Stimulated activated CD4-positive, alpha-beta T cell treated with anti-CD3 and anti-CD28 coated beads, TNF-alpha, amount 100 ng/mL, for 48 hours (primary cell): ENCODE measurements at places on chromosomes 1 and 21.

- no peak for DNase-seq
Observed at GRCh38 chr1:85062425-85063026, 14.2 kb upstream of the MCOLN3 start.

- no peak for DNase-seq
Observed at GRCh38 chr1:204834336-204834735, 36.3 kb upstream of the NFASC start.

DNA sequence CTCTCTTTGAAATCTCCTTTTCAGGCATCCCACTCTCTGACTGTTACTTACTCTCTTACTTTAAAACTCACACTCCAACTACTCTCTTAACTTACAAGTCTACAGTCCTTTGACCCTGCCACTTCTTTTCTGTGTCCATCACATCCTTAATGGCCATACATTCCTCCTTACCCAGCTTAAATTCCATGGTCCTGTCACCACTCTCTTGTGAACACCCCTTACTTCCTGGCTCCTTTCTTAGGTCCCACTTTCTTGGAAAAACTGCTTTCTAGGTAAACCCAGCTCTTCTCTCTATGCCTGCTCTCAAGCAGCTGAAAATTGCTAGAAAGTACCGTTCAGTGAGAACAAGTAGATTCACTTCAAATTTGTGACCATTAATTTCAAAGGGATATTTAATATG is 109.1 kb downstream of the OLFML2B start:
- DNase-seq = no peak

GRCh38 chr21:37507716-37508115 is 141.1 kb downstream of the DYRK1A start:
- no peak for DNase-seq

GRCh38 chr1:82464362-82465001 is 663.7 kb downstream of the ADGRL2 start:
- no peak for DNase-seq
